ENCODE measurements at places on chromosomes 16 and 17. TPM values are rescaled to one million over a fixed set of nuclear protein-coding genes. Genes with fewer than 3 reads are reported as not detected.

HLF gene
- total RNA-seq, result 0.07 TPM

HSD17B2 gene
- not detected for total RNA-seq

PRSS21 gene
- 0.27 TPM for total RNA-seq

PIP4K2B gene
- total RNA-seq, result 37.9 TPM

MT3 gene
- total RNA-seq, result 0.62 TPM
